D721Med (cell line): ENCODE measurements at places on chromosomes 13 and 19.

GRCh38 chr19:44476559-44477408 is 23.5 kb downstream of the ZNF180 start:
- no peak for DNase-seq

GRCh38 chr19:45497791-45498190 is 452 bp upstream of the PPM1N start:
- no peak for DNase-seq

DNA sequence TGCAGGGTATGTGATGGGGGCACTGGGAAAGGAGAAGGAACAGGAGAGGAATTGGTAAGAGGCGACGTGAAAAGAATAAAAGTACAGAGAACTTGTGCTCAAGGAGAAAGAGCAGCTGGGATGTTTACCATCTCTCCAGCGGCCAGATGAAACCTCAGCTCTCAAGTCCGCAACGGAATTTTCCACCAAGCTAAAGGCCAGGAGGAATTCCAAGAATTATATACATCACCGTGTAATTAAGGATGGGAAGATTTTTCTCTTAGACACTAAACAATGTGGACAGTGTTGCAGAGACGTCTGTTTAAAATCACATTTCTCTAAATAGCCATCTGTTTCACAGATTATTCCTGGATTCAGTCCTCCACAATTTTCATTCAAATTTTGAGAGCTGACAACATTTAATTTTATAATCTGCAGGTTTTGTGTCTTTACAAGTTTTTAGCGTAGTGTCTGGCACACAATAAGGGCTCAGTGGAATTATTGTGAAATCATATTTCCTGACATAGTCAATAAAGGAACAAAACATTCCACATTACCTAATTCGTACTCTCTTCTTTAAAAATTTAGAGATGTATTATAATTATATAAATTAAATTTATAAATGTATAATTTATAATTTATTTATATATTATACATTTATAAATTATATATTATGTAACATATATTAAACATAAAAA is 23.0 kb upstream of the USP29 start:
- no peak for DNase-seq

DNA sequence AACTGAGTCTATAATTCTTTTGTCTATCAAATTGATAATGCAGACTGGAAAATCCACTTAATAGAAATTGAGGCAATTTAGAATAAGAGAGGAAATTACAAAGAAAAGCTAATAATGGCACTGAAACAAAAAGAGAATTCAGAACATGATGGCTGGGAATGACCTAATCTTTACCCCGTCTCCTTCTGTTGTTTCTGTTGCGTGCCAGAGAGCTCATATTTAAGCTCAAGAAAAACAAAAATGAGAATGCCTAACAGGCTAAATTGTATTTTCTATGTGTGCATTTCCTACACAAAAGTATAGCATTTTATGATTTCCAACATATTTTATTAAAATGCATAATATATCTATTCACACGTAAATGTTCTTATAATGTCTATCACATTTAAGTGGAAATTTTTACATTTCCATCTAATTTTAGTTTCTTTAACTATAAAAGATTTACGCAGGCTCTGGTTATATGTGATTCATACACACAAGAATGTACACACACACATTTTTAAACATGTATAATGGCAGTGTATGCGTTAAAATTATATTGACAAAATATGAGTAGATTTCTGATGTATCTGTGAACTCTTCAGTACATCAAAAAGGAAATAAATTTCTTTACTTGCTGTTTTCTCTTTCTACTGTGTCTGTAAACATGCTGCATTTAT is 432.3 kb downstream of the SLITRK6 start:
- no peak for DNase-seq

GRCh38 chr13:106109391-106109791 is 426.1 kb downstream of the EFNB2 start:
- no peak for DNase-seq

DNA sequence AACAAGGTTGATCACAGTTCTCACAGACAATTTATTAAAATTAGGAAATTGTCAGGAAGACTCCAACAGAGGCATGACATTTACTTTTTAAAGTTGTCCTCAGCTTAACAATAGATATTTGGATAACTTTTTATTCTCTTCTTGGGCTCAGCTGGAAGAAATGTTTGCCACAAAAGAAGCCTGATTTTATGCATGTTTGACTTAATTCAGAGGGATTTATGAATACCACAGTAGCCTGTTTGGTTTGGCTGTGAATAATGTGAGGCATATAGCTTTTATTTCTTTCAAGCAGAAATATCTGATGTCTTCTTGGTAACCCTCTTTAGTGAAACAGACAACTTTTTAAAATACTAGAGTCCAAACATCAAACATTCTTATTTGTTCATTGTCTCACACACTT is 1464.5 kb upstream of the SLC10A2 start:
- no peak for DNase-seq

GRCh38 chr13:37027639-37028038 is 27.1 kb downstream of the EXOSC8 start:
- no peak for DNase-seq

DNA sequence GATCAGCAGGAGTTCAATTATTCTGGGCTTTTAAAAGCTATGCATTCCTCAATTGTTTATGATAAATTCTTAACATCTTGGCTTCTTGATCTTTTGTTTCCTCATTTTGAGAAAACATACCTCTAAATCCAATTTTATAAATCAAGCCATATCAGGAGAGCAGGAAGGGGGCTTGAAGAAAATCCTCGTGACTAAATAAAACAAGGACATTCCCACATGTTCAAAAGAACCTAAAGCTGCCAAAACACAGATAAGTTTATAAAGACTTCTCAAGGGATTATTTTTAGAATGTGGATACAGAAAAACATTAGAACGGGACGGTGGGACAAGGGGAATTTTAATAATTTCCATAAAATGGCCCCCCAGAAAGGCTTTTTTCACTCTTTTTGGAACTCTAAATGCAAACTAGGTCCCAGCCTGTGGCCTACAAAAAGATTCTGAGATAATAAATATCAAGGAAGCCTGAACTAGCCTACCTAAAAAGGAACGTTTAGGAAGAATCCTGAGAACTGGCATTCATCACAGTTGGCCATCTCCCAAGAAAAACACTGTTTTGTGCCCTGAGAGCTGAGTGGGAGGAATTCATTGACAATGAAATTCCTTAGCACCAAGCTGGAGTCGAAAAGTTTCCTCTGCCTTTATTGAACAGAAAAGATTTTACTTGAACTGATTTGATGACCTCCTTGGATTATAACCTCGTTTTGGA is 30.1 kb downstream of the ZAR1L start:
- no peak for DNase-seq
